Mesothelial cell of epicardium (in vitro differentiated cells): ENCODE measurements at places on chromosomes 6 and 20.

GRCh38 chr6:160756871-160757270 is 54.8 kb downstream of the PLG start:
- DNase-seq: no peak

DNA sequence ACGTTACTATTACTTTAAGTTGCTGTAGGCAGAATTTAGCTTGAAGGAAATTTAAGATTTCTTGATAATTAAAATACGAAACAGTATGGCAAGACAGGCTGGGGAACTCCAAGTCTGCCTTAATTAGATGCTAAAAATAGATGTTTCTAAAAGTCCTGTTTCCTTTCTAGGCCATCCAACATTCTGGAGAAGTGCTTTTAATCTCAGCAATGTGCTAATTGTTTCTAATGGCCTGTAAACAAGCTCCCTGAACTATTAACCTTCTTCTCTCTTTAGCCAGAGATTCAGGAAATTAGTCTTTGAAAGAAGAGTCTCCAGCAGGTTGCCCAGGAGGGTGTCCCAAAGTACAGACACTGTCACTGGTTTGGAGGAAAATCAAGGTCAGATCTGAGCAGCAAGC is 677.3 kb upstream of the AGPAT4 start:
- no peak for DNase-seq

DNA sequence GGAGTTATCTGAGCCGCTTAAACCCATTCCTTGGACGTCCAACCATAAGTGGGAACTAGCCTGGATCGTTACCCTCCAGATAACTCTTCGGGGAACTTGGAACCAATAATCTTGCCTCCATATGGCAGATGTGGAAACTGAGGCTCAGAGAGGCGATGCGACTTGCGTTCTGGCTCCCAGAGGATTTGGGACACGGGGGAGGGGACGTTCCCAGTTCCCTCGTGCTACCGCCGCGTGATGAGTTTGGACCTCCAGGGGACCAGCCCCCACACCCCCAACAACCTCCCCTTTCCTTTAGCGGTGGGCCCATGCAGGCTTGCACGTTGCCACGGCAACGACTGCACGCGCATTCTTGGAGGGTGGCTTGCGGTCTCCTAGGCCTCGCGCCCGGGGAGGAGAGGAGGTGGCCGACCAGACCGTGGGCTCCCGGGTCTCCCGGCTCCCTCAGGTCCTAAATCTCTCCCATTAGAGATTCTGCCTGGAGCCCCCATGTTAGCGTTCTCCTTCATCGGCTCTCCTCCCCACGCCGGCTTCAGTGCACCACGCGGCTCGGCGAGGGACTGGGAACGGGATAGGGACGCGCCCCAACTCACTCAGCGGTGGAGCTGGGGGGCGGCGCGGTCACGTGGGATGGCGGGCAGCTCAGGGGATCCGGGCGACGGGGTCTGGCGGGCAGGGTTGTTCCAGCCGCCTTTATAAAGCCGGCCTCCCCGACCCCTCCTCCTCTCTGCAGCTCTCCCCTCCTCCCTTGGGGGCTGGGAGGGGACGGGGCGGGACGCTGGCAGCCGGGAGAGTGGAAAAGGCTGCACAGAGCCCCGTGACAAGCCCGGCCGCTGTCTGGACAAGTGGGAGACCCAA is at the start of gene PLTP:
Gene PLTP (minus strand): TSS at position 670 of the 858 bp plus-strand sequence. CDS start 703 bp downstream, outside the sequence.
- peak; percentile 60 for DNase-seq

GRCh38 chr20:14951105-14951504 is 613.7 kb upstream of the FLRT3 start:
- DNase-seq: no peak

GRCh38 chr6:74742793-74743508 is 462.9 kb downstream of the COL12A1 start:
- no peak for DNase-seq

- DNase-seq: no peak
Observed at GRCh38 chr6:146595972-146596731, 2.6 kb upstream of the ADGB start.

- DNase-seq: no peak
Observed at GRCh38 chr6:7247179-7247456, 65.9 kb downstream of the SSR1 start.

DNA sequence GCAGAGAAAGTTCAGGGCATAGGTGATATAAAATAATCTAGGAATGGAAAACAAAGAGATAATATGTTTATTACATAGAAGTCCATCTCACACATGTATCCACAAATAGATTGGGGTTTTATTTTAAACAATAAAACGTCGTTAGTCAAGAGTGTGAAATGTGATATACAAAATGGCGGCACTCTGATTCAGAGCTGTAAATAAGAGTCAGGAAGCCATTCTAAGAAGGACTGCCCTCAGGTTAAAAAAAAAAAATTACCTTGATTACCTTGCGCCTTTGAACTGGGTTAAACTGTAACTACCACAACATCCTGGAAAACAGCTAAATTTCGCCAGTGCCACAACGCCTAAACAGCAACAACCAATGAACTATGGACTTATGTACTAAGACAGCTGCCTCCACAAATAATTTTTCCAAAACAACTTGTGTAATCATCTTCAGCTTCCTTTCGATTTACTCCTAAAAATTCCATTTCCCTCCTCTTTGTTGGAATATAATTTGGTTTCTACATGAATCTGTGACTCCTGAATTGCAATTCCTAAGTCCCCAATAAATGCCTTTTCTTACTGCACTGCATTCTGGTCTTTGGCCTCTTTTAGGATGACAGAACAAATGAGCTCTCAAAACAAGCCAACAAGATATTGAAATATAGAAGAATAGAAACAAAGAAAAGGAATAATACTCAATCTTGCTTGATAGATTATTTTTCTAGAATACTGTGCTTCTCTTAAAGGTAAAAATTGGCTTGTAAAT is 1019.5 kb upstream of the MAP3K7 start:
- no peak for DNase-seq

- peak; percentile 16 for DNase-seq
Observed at GRCh38 chr20:35018590-35019371, 63.1 kb downstream of the MYH7B start.

- no peak for DNase-seq
Observed at GRCh38 chr6:150249261-150249660, 106.4 kb downstream of the PPP1R14C start.

GRCh38 chr6:118197539-118197938 is 290.5 kb downstream of the SLC35F1 start:
- DNase-seq: no peak

DNA sequence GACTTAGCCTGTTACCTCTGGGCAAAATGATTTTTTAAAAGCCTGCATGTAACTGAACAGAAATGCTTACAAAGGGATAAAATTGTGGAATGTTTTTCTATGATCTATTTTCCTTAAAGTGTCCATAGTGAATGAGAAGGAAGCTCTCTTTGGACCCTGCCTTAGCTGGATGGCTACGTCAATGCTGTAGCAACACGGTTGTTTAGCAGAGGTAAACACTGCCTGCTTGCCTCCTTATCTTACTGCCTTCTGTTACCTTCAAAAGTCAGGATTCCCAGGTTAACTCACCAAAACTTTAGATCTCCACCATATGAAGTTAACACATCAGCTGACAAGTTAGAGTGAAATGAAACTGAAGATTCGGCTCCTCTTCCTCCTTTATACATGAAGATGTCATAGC is 402.6 kb downstream of the SAMD5 start:
- no peak for DNase-seq

- DNase-seq: no peak
Observed at GRCh38 chr6:99736302-99736701, 129.7 kb downstream of the PRDM13 start.

DNA sequence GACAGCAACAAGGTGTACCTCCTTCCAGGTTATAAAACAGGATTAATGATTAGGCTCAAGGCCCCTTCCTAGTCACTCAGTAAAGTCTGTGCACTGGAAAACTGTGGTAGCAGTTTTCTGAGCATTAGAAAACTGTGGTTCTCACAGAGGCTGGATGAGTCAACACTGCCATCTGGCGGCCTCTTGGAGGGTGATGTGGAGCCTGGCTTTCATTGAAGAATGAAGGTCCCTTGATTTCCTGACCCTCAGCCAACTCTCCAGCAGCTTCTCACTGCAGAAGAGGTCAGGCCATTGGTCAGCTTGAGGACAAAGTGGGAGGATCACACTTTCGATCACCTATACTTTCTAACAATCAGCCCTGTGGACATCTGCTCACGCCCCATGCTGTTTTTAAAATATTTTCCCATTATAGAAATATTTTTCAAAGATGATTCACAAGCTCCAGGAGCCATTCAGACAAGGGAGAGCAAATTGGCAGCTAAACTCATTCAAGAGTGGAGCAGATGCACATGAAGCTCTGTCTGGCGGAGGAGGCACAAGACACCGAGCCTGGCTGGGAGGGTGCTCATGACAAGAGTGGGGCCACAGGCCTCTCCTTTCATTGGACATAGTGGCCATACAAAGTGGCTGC is 23.2 kb downstream of the PSMB1 start:
- peak; percentile 48 for DNase-seq
